H7 (cell line): ENCODE measurements at places on chromosomes 13 and 19. TPM values are rescaled to one million over a fixed set of nuclear protein-coding genes. Genes with fewer than 3 reads are reported as not detected.

DNA sequence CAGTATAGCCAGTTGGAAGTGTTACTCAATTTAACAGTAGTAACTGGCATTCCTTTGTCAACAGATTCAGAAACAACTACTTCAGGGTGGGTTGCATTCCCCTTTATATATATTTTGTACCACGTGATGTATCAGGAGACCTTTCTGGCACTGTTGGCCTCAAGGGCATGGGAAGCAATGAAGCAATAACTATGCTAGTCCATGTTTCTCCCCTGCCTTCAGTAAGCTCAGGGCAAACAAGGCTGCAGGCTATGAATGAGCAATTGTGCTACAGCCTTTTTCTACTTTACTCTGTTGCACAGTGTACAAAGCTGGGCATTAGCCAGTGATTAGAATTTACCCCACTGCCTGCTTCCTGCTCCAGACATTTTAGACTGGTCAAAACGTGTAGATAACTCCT, 348.8 kb downstream of the GPC5 start:
- no peak for DNase-seq

- DNase-seq: no peak
These were observed 248.0 kb downstream of the MAB21L1 start for GRCh38 chr13:35228536-35228935.

GRCh38 chr13:32811297-32811800, 204.9 kb upstream of the KL start:
- no peak for DNase-seq

DNA sequence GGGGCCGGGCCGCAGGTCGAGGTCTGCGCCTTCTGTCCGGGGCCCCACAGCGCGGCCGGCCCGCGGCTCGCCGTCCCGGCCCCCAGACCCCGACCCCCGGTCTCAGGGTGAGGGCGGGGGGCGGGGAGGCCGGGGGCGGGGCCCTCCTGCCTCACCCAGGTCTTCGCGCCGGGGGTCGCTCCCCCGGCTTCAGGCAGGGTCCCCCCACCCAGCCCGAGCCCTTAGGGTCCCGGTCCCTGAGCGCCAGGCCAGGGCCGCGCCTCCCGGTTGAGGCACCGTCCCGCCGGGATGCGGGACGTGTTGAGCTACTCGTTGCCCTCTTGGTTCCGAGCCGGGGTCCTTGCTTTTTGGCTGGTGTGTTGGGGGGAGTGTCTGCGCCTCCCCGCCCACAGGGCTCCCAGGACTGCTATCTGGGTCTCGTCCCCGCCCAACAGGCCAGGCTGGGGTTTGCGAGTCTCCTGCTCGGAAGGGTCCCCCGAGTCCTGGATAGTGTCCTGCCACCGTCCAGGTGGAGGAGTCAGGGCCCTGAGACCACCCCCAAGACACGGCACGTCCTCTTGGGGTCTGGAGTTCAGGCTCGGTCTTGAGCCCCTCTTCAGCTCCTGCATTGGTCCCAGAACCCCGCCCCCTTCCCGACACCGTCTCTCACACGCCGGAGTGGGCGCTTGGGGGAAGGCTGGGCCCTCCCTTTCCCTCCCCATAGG, 452 bp downstream of the PIAS4 start:
- peak; percentile 79 for DNase-seq

SBSN gene
- not detected in 2 replicates for total RNA-seq
